Esophagus squamous epithelium (tissue), 5 donors: ENCODE measurements at places on chromosomes 2 and 18.
A peak's percentile ranks its signal among the peaks of the same experiment; 100 is the strongest.

DNA sequence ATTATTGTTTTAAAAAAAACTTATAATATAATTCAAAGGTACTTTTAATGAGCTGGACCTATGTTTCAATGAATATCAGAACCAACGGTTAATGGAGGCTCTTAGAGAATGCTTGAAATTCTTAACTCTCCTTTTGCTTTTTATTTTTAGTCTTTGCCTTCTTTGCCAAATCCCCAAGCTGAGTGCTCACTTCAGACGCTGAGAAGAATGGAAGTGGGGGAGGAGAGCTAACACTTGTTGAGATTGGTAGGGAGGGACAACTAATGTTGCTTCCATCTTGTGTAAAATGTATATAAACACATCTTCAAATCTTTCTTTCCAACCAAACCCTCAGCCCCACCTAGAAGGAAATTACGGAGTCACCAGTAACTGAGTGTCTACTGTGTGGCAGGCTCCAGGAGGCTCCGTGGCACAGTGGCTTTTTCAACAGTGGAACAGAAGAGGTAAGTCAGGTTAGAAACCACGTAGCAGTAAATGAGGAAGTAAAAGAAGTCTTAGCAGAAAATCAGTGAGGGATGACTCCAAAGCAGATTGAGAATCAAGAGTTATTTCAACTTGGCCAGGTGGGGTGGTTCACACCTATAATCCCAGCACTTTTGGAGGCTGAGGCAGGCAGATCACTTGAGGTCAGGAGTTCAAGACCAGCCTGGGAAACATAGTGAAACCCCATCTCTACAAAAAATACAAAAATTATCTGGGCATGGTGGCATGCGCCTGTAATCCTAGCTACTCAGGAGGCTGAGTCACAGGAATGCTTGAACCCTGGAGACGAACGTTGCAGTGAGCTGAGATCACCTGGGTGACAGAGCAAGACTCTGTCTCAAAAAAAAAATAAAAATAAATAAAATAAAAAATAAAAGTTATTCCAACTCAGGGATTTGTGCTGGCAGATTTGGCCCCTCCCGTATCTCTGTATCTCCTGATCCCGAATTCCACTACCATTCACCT is 45.0 kb upstream of the CREB1 start:
- DNase-seq: no peak

DNA sequence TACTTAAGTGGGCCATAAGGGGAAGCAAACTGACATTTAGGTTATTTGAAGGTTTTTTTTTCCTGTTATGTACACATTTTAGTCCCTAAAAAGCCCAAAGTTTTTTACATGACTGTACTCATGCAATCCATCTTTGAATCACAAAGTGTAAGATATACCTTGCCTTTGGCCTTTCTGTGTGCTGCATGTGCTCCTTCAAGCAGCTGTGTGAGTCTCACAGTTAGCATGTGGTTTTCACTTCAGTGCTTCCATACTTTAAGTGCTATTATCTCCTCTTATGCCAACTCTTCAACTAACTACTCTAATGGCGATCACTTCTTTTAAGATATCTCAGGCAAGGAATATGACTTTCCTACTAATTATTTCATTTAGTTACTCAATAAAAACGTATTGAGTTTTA is 597.1 kb upstream of the ACVR2A start:
- DNase-seq: no peak

- DNase-seq: no peak
Observed at GRCh38 chr2:236862961-236863728, 222.5 kb upstream of the COPS8 start.

- no peak for DNase-seq
Observed at GRCh38 chr2:6342273-6342920, 523.3 kb downstream of the CMPK2 start.

- no peak for DNase-seq
Observed at GRCh38 chr2:241040081-241040803, 41.8 kb downstream of the SNED1 start.

GRCh38 chr18:37476182-37476581 is 89.4 kb downstream of the CELF4 start:
- no peak for DNase-seq

DNA sequence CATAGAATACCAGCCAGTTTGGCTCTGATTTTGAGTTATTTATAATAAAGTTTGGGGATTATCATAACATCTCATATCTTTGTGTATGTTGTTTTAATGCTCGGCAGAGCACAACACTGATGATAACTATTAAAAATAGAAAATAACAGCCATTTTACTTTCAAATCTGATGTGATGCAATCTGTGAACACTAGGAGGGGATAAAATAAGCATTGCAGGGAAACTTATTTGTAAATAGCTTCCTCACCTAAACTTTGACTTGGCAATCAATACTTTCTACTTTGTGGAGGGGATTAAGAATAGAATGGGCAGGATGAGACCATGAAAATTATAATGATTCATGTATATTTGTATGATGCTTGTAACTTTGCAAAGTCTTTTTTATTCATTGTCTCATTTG is 54.4 kb downstream of the USP14 start:
- DNase-seq: no peak

- DNase-seq: peak; percentile 9
Observed at GRCh38 chr18:23311351-23312121, 141.6 kb upstream of the RIOK3 start.

- DNase-seq: no peak
Observed at GRCh38 chr2:241373446-241373845, 17.4 kb downstream of the FARP2 start.

- no peak for DNase-seq
Observed at GRCh38 chr18:54871231-54871630, 43.0 kb downstream of the RAB27B start.

GRCh38 chr18:65938592-65939372 is 188.0 kb downstream of the CDH7 start:
- DNase-seq: no peak

DNA sequence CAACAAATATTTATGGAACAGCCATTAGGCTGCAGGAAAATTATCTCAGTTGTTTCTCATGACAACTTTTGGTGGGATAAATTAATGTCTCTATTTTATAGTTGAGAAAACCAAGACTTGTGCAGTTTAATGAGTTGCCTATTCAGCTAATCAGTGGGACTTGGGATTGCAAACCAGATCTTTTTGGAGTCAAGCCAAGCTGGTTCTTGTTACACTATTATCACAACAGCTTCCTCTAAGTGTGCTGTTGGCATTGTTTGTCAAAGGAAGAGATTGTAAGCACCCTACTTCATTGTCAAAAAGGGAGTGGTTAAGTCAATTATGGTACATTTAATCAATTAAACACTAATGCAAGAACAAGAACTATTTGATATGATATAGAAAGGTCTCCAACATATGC is 119.2 kb downstream of the PAX3 start:
- DNase-seq: no peak

- no peak for DNase-seq
Observed at GRCh38 chr2:233486778-233487552, 79.6 kb downstream of the USP40 start.

GRCh38 chr2:211823886-211824479 is 714.6 kb downstream of the ERBB4 start:
- no peak for DNase-seq

GRCh38 chr2:239721991-239722759 is 303.0 kb downstream of the NDUFA10 start:
- DNase-seq: no peak

- no peak for DNase-seq
Observed at GRCh38 chr2:181037922-181038321, 57.5 kb downstream of the UBE2E3 start.

DNA sequence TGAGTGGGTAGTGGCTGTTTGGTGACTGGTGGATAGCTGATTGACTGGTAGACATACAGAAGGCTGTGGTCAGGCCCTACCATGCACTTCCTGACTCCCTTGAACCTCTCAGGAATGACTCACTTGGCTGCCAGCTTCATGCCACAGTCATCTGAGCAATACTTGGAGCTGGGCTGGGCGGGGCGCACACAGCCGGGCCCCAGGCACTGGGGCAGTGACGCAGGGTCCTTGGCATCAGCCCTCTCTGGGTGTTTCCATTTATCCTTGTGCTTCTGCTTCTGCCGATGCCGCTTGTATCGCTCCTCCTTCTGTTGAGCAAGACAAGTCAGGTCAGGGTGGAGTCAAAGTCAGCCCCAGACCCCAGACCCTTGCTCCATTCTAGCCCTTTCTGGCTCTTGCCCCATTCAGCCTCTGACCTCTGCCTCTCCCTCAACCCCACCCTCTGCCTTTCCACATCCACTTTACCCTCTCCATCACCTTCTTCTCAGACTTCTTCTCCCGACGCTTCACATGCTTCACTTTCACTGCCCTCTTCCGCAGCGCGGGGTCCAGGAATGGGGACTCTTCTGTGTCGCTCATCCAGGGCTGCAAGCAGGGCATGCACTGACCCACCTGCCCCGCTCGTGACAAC is 3.0 kb upstream of the MBD1 start:
- DNase-seq: no peak

DNA sequence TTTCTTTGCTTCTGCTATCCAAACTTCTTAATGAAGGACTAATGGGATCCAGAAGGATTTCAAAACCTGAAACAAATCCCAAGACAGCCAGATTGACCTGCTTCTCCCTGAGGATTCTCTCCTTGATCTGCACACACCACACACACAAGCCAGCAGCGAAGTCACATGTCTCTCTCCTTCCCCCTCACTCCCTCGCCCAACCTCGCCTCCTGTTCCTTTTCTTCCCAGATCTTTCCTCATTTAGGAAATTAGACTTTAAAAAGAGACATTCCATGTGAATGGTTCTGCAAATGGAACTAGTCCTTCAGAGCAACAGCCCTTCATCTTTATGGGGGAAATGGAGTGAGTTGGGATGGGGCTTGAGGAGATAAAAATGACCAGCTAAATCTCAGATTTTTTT is 639.1 kb upstream of the SETBP1 start:
- DNase-seq: no peak

DNA sequence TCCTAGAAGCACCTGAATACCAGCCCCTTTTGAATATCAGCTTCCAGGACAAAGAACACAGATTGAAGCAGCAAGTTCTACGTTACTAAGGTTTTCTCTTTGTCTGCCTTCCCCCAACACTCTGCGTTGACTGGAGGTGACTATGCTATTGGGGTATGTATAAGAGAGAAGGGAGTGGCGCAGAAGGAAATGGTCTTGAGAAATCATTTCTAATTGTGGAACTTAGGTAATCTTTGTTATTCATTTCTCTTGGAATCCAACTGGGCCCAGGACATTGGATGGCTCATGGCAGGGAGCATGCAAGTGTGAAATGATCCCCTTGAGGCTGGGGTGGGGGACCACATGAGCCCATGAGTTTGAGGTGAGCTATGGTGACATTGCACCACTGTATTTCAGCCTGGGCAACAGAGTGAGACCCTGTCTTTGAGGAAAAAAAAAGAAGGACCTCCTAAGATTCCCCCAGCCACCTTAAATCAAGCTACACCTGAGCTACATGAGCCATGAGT is 29.7 kb downstream of the XDH start:
- no peak for DNase-seq

- no peak for DNase-seq
Observed at GRCh38 chr2:205642599-205643356, 39.5 kb upstream of the NRP2 start.

- DNase-seq: no peak
Observed at GRCh38 chr2:49600524-49600923, 446.2 kb upstream of the FSHR start.

- no peak for DNase-seq
Observed at GRCh38 chr18:11883153-11883552, 25.0 kb downstream of the MPPE1 start.

DNA sequence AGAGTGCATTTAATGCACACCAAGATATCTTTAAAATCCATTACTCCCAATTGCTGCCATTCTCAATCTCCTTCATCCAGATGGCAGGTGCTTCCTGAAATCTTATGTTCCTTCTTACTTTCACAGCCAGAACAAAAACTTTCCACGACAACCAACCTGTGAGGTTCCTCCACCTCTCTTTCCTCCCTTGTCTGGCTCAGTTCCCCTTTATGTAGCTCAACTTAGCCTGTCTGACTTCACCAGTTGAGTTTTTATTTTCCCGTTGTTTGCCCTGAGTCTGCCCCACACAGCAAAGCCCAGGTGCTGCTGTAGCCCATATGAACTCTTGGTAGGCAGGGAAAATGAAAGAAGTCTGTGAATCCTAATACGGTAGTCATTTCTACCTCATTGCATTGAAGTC is 112.5 kb downstream of the MREG start:
- no peak for DNase-seq

GRCh38 chr2:121910139-121910538 is 154.7 kb downstream of the TSN start:
- DNase-seq: no peak

DNA sequence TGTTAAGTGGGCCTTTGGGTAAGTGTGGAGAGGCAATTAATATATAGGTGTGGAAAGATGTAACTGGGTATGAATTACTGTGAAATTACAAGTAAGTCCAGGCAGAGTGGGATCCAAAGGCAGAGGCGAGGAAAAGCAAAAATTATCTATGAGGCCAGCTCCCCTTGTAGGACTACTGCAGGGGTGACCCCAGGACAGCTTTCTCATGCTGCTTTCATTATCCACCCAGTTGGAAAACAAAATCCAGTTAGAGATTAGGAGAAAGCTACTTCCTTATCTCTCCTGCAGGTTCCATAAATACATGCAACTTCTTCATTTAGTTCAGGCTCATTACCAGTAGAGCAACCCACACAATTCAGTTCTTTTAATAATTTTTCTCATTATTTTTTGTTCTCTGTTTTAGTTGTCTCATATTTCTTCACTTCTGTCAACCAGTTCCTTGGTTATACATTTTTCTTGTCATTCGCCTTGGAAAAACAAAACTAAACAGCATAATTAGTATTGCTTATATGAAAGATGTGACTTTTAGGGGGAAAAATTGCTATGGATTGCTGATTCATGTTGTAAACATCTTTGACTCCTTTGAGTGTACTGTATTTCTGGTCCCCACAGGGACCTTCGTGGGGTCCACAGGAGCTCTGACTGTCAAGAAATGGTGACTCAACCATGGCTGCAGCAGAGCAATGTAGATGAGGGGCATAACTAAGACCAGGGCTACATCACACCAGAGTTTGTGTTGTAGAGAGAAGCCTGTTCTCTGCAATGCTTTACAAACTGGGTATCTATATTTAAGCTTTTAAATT is 110.4 kb upstream of the PARD3B start:
- no peak for DNase-seq

DNA sequence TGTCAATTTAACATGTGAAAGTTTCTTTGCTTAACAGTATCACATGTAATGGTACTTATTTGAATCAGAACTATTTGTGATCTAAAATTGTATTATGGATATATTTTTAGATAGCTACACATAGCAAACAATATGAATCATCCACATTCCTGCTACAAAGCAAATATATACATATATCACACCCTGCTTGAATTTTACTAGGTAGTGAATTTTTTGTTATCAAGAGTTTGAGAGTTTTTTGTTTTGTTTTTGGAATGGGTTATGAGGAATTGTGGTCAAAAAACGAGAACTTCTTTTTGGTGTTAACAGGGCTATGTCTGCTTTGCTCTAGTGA is 635.7 kb downstream of the NRXN1 start:
- DNase-seq: no peak
